NCI-H524 treated with DMSO at 0.1 percent for 48 hours (cell line): ENCODE measurements at places on chromosomes 6 and 20.

- DNase-seq = no peak
Observed at GRCh38 chr6:111740506-111740905, 132.7 kb downstream of the FYN start.

GRCh38 chr6:41887331-41887751 is 7.8 kb downstream of the USP49 start:
- DNase-seq = peak; percentile 30

DNA sequence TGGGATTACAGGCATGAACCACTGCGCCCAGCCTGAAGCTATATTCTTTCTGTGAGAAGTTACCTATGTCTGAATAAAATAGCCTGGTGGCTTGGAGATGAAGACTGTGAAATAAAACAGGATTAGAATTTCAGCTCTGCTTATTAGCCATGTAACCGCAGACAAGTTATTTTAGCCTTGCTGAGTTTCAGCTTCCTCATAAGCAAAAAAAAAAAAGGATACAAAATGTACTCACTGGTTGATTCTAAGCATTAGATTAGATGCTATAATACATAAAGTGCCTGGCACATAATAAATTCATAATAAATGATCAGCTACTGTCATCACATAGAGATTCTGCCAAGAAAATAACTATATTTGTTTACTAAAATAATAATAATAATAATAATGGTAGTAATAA is 98.8 kb downstream of the EPB41L2 start:
- DNase-seq = no peak

DNA sequence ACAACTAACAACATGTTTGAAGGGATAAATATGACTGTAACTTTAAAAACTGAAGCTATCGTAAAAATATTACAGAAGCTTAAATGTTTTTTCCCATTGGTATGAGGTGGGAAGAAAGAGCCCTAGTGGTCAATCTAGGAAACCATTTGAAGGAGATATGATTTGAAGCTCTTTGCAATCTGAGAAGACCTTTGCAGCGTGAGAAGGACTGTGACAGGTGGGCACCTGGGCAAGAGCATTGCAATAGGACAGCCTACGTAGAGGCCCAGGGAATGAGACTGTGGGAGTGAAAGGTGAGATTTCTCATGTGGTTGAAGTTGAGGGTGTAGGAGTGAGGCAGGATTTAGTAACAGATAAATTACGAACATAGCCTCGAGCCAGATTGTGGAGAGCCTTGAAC is 108.0 kb upstream of the PDE7B start:
- DNase-seq = no peak

- DNase-seq = no peak
Observed at GRCh38 chr6:107822176-107823046, 1.7 kb downstream of the SCML4 start.
